ENCODE measurements at places on chromosomes 2 and 18.

- no peak for DNase-seq
Measured at GRCh38 chr2:37274359-37274965, 43.0 kb downstream of the NDUFAF7 start.

DNA sequence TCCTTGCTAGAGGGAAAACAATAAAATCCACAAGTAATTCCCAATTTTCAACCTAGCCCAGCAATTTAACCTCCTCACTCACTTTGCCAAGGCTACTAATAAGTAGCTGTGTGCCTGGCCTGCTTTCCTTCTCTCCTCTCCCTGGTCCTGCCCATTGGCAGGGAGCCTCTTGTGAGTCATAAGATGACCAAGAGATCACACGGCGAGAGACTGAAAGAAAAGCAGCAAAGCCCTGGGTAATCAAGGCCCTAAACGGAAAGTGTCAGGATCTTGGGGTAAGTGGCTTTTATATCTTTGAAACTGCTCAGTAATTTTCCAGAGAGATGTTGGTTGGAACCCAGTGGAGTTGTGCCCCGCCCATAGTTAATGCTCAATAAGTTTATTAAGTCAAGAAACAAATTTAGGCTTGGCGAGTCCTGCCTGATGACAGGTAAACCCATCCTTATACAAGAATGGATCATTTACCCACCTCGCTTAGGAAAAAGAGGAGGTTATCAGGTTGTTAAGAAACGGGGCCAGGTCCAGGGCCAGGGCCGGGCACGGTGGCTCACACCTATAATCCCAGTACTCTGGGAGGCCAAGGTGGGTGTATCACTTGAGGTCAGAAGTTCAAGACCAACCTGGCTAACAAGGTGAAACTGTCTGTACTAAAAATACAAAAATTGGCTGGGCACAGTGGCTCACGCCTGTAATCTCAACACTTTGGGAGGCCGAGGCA, 10.0 kb upstream of the ADAM17 start:
- no peak for DNase-seq

- no peak for DNase-seq
Measured at GRCh38 chr2:165803123-165803760, 9.2 kb upstream of the GALNT3 start.

- no peak for DNase-seq
Measured at GRCh38 chr2:214542866-214543265, 132.0 kb downstream of the VWC2L start.

GRCh38 chr2:215399067-215399716, 36.7 kb downstream of the FN1 start:
- DNase-seq: no peak

DNA sequence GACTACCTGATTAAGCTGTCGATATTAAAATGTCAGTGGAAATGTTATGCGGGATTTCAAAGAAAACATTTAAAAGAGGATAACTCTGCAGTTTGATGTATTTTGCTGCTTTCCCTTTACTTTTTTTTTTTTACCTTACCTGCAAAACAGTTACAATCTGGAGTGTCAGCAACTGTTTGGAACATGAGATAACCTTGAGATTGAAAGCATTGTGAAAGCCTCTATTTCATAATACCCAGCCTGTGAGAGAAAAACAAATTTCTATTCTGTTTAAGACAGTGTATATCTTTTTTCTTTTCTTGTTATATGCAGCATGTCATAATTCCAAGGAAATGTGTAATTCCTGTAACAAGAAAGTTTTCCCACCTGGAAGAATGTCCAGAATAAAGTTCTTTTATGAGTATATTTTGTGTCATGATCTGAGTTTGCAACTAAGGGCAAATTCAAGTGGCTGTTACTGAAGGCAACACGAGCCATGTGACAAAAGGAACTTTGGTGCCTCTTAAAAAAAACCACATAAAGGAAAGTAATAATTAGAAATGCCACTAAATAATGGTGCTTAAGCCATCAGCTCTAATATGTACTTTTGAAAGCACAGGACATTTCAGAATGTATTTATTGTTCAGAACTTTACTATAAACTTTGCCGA, 297.0 kb upstream of the DSEL start:
- no peak for DNase-seq

DNA sequence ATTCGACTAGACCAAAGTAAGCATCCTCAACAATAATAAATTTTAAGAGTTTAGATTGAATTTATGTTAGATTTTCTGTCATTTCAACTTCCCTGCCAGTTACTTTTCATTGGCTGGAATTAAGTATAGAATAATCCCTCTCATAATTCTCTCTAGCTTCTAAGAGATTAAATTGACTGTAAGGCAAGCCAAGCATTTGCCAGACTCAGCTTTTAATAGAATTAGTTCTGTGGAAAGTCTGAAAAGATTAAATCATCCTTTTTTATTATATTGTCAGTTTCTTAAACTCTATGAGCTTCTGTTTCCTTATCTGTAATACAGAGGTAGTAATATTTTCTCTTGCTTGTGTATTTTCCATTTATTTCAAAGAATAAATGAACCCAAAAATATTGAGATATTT, 77.9 kb upstream of the ZNF804A start:
- no peak for DNase-seq

- peak; percentile 64 for DNase-seq
Measured at GRCh38 chr2:25042321-25043240, 705 bp downstream of the EFR3B start.

- no peak for DNase-seq
Measured at GRCh38 chr2:73142937-73143336, 30.2 kb upstream of the RAB11FIP5 start.

DNA sequence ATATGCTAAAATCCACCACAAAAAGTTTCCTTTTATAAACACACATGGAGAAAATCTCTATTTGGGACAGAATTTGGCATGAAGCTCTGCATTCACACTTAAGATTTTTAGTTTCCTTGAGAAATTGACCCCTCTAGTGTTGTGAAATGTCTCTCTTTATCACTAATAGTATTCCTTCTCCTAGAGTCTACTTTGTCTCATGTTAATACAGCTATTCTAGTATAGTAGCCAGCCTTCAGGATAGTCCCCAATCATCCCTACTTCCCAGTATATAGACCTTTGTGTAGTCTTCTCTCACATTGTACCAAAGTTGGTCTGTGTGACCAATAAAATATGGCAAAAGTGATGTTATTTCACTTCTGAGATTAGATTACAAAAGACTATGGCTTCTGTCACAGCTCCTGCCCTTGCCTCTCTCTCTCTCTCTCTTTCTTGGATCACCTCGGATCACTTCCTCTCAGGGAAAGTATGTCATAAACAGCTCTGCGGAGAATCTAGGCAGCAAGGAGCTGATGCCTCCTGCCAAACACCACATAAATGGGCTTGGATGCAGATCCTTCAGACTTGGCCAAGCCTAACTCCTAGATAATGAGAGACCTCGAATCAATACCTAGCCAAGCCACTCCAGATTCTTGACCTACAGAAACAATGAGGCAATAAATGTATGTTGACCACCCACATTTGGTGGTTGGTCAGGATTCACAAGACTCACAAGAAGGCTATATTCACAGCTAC, 59.7 kb upstream of the NABP1 start:
- DNase-seq: no peak

DNA sequence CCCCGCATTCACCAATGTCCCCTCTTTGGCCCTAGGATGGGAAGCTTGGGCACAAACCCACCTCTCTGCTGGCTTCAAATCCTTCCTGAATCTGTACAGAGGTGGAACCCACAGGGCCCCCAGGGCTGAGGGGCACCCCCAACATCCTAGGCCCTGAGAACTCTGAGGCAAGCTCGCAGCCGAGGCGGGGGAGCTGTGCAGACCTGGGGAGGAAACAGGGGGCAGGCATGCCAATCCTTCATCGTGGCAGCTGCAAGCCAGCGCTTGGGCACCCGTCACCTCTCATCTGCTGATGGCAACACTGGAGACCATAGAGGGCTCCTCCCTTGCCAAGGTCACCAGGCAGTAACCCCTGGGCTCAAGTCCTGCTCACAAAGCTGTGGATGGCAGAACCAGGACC, 10.8 kb downstream of the ECEL1 start:
- peak; percentile 32 for DNase-seq

- DNase-seq: no peak
Measured at GRCh38 chr18:55448420-55448819, 139.6 kb downstream of the TCF4 start.

DNA sequence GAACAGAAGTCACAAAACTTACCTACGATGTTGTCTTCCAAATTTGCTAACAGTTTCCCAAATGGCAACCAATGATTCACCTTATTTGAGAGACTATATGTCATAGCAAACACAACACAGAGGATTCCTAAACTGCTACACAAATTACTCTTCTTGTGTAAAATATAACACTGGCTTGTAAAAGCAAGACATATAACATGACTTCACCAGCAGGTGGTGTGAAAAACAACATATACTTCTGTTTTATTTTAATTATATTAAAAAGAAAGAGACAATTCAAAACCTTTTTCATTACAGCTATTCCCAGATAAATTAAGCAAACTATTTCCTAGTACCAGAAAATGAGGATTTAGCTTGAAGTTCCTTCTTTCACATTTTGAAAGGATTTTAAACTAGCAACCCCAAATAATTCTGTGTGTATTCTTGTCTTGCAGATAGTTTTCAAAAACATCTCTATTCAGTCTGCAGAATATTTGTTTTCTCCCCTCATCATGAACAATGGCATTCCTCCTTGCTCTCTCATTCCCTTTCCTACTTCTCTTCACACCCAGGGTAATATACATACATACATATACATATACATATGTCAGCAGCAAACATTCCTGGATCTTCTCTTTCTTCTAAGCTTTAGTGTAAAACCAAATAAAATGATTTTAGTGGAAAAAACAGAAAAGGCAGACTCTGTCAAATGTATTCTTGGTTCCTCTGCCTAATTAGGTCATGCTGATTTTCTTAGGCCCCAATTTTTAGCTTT, 62.1 kb downstream of the SCN3A start:
- no peak for DNase-seq

- no peak for DNase-seq
Measured at GRCh38 chr2:217992061-217992460, 10.7 kb downstream of the TNS1 start.

DNA sequence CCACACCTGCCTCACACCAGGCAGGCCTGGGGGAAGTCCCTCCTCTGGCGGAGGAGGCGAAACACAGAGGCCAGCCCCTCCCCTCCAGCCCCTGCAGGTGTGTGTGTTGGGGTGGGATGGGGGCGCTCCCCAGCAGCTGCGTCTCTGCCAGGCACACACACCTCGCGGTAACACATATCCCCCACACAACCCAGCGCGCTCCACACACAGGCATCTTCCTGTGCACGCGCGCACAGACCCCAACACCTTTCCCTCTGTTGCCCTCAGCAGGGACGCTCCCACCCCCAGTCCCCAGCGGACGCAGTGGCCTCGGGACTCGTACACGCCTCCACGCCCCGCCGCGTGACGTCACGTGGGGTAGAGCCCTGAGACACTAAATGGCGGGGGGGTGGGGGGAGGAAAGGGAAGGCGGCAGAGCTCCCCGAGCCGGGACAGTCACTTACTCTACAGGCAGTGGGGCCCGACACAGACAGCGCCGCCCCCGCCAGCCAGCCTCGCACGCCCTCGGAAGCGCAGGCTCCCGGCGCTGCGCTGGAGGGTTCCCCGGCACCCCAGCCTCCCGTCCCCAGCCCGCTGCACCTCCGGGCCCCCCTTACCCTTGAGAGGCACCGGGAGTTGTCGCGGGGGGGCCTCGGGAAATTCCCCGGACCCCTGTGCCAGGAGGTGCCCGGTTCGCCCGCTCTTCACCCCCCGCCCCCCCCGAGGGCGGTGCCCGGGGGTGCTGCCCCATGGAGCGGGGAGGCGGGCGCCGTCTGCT, at the start of gene WNT10A:
Gene WNT10A (plus strand): TSS at position 751 of the 757 bp plus-strand sequence. CDS start 144 bp downstream, outside the sequence.
- DNase-seq: peak; percentile 82

DNA sequence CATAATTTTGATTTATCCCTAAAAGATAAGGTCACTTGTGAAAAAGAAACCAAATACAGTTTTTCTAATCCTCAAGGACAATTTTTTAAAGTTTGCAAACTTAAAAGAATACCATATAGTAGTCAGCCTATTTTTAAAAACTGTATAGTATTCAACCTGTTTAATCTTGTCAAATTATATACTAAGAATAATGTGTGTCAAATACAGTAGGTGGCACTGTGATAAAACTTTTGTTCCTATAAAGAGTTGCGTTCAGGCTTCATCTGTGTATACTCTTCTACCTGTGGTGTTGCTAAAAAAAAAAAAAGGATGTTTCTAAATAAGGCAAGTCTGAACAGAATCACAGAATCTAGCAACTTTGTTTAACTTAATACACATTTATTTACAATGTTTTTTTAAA, 68.6 kb downstream of the CCDC138 start:
- no peak for DNase-seq

DNA sequence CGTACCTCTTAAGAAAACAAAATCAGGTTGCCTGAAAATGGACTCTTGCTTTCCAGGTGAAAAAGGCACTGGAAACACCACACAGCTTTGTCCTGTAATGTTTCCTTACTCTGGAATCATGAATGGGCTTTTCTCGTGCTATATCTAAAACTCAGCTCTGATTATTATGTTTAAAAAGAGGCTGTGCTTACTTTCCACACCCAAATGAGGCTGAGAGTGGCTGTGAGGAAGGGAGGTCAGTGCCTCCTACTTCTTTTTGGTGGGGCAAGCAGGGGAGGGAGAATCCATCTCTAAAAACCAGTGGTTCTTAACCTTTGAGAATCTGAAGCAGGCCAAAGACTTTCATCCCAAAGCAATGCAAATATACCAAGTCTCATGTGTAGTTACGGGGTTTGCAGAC, 148.6 kb downstream of the FAM210A start:
- no peak for DNase-seq

DNA sequence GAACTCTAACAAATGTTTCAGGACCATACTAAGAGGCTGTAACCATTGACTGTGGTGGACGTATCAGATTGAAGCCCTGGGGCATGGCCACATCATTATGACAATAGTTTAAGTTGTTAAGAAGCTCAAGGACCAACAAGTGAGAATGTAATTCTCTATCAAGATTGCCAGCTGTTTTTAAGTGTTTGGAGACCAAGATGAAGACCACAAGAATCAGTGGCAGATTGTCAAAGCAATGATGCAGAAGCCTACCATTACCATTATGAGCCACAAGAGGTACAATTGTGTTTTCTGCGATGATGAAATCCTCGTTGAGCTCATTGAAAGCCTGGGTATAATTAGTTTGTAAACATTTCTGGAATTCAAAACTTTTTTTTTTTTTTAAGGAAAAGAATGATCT, 261.1 kb upstream of the ZEB2 start:
- no peak for DNase-seq

- DNase-seq: no peak
Measured at GRCh38 chr18:2254977-2255376, 316.3 kb downstream of the METTL4 start.

GRCh38 chr2:84487298-84487996, 28.4 kb upstream of the SUCLG1 start:
- no peak for DNase-seq

DNA sequence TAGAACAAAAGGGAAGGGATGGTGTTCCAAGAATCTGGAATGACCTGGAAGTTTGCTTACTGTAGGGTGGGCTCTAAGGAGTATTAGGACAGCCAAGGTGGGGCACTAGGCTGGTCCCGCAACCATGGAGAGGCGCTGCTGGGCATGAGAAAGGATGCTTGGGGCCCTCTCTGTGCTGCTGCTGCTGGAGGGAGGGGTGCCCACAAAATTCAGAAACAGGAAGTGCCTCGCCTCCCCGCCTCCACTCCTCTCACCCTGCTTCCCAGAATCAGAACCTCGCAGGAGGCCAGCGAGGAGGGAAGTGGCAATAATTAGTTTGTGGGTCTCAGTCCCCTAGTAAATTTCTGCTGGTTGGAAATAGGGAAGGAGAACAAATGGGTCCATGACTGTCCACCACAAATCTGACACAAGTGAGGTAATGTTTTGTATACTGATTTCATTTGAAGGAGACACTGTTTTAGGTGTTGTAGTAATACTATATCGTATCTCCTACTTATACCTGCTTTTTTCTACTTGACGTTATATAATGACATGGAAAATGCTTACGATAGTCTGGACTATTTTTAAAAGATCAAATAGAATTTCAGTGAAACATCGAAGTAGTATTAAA, 7.9 kb upstream of the PDCL3 start:
- peak; percentile 66 for DNase-seq
